ENCODE measurements at places on chromosomes 16 and 17.

DNA sequence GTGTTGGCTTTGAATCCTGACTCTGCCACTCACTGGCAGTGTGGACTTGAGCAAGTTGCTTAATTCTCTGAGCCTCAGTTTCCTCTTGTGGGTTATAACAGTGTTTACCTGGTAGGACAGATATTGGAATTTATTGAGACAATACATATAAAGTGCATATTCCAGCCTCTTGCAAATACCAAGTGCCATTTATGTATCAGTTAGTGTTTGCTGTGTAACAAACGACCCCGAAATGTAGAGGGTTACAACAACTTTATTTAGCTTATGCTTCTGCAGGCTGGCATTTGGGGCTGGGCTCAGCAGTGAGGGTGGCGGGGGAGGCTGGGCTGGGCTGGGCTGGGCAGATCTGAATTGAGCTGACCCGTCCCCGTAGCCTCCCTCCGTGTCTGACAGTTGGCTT lies 42.4 kb upstream of the IL21R start:
- H3K4me3 ChIP-seq, result no peak overlapping the region
- no peaks in the 10 kb centered on the region for H3K27me3 ChIP-seq
- H3K27ac ChIP-seq, result no peak overlapping the region
- DNase-seq, result no peak
- peaks cover 63% of the 10 kb centered on the region for H3K36me3 ChIP-seq

DNA sequence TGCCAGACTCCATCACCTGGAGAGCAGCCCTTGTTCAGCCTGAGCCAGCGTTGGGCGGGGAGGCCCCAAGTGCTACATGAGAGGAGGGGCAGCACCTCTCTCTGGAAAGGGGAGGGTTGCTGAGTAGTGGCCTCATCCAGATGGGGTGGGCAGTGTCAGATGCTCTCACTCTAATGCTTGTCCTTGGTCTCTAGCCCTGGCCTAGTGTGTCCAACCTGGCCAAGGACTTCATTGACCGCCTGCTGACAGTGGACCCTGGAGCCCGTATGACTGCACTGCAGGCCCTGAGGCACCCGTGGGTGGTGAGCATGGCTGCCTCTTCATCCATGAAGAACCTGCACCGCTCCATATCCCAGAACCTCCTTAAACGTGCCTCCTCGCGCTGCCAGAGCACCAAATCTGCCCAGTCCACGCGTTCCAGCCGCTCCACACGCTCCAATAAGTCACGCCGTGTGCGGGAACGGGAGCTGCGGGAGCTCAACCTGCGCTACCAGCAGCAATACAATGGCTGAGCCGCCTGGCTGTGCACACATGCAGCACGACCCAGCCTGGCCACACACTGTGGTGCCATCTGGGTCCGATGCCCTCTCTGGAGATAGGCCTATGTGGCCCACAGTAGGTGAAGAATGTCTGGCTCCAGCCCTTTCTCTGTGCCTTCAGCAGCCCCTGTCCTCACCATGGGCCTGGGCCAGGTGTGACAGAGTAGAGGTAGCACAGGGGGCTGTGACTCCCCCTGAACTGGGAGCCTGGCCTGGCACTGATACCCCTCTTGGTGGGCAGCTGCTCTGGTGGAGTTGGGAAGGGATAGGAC lies 4.3 kb downstream of the CTRL start:
- no peaks in the 10 kb centered on the region for H3K27me3 ChIP-seq
- H3K4me1 ChIP-seq, result peaks cover 2% of the 10 kb centered on the region

DNA sequence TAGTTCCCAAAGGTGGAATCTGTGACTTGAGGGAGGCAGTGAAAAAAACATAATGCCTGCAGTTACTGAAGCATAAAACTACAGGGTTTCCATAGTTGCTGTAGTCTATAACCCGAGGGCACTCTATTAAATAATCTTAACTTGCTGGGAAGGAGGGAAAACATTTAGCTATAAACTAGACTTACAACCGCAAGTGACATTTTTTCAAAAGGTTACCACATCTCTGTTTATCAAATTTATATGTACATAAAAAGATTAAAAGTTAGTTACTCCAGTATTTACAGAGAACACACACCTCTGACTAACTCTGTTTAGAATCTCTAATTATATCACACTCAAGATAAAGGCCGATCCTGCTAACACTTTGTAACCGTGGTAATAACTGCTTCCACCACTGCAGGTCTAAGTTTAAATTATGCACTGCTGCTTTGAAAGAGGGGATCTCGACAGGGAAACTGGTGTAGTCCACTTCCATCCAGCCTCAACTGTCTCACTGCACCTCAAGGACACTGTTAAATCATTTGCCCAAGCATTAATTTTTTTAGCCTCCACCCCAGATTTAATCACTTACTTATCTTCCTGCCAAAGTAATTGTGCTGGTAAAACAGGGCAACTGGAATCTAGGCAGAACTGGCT lies 14.6 kb downstream of the KCNJ16 start:
- no peak overlapping the region for H3K4me3 ChIP-seq
- no peak for DNase-seq
- H3K36me3 ChIP-seq, result peaks cover 2% of the 10 kb centered on the region
- no peaks in the 10 kb centered on the region for H3K4me1 ChIP-seq
- no peaks in the 10 kb centered on the region for H3K27me3 ChIP-seq

DNA sequence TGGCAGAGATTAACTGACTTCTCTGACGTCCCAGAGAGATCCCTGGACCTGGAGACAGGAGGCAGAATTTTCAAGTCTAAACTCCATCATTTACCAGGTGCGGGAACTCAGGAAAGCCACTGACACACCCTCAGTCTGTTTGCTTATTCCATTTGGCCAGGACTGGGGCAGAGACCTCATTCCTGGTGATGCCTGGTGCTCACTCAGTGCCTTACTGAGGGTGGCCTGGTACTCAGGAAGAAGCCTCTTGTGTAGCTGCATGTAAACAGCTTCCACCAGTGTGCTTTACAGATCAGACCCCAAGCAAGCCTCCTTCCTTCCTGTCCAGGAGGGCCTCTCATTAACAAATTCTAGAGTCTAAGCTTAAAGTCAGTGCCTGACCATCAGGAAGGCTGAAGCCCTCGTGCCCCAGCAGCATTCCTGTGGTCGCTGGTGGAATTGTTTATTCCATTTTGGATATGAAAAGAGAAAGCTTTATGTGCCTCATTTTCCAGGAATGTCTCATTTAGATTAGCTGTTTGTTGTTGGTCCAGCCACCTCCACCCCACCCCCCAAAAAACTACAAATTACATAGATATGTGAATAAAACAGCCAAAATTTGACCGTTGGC lies 236.1 kb upstream of the CDH5 start:
- H3K27ac ChIP-seq, result no peak overlapping the region
- H3K27me3 ChIP-seq, result peaks cover 35% of the 10 kb centered on the region
- no peak overlapping the region for H3K4me3 ChIP-seq
- no peaks in the 10 kb centered on the region for H3K4me1 ChIP-seq
- no peak for DNase-seq
- no peaks in the 10 kb centered on the region for H3K36me3 ChIP-seq

DNA sequence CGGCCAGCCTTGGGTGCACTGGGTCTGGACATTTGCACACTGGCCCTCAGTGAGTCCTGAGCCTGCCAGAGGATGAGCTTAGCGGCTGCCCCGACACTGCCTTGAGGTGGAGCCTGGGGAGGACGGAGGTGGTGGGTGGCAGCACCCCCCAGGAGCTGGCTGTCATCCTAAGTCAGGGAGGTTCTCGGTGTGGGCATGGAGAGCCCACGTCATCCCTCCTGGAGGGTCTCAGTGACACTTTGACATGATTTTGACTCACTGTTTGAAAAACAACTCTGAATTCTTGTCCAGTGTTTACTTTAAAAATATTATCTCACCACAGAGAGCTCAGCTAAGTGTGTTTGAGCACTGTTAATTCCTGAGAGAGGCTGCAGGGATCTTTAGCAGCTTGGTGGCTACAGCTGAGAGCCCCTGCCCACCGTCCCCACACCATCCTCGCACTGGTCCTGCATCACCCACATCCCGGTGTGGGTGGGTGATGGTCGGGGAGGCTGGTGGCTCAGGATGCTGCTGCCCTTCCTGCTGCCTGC lies 63.1 kb downstream of the BANP start:
- DNase-seq, result no peak
- no peak overlapping the region for H3K27ac ChIP-seq
- H3K27me3 ChIP-seq, result no peaks in the 10 kb centered on the region
- peaks cover 6% of the 10 kb centered on the region for H3K36me3 ChIP-seq
- H3K4me3 ChIP-seq, result no peak overlapping the region
- peaks cover 8% of the 10 kb centered on the region for H3K4me1 ChIP-seq

DNA sequence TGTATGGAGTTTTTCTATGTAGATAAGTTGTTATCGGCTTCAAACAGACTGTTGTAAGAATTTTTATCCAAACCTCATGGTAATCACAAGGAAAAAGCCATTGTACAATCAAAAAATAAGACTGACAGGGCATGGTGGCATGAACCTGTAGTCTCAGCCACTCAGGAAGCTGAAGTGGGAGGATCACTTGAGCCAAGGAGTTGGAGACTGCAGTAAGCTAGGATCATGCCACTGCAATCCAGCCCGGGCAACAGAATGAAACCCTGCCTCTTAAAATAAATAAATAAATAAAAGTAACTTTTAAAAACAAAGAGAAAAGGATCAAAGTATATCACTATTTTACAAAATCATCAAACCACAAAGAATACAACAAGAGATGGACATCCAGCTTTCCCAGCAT lies 14.4 kb downstream of the OR1A1 start:
- H3K4me3 ChIP-seq, result peak overlapping the region; percentile 46
- no peak for DNase-seq
- no peak overlapping the region for H3K27ac ChIP-seq
- H3K4me1 ChIP-seq, result peaks cover 8% of the 10 kb centered on the region

- H3K4me3 ChIP-seq, result no peak overlapping the region
- DNase-seq, result no peak
- H3K36me3 ChIP-seq, result no peaks in the 10 kb centered on the region
- H3K27ac ChIP-seq, result no peak overlapping the region
- H3K27me3 ChIP-seq, result no peaks in the 10 kb centered on the region
- no peaks in the 10 kb centered on the region for H3K4me1 ChIP-seq
These were observed 5.0 kb downstream of the TSPAN10 start for GRCh38 chr17:81641825-81642489.

- H3K4me1 ChIP-seq, result no peaks in the 10 kb centered on the region
- H3K4me3 ChIP-seq, result no peak overlapping the region
- peaks cover 6% of the 10 kb centered on the region for H3K27me3 ChIP-seq
- H3K27ac ChIP-seq, result no peak overlapping the region
These were observed 246.6 kb upstream of the RPL38 start for GRCh38 chr17:73956595-73957465.

All from activated T-cell treated with anti-CD3 and anti-CD28 coated beads, Interleukin-2, amount 50 U/mL, for 72 hours (primary cell).